ENCODE measurements at places on chromosomes 13 and 19.

- no peak for DNase-seq
These were observed 198.7 kb upstream of the SERP2 start for GRCh38 chr13:44174769-44175425.

DNA sequence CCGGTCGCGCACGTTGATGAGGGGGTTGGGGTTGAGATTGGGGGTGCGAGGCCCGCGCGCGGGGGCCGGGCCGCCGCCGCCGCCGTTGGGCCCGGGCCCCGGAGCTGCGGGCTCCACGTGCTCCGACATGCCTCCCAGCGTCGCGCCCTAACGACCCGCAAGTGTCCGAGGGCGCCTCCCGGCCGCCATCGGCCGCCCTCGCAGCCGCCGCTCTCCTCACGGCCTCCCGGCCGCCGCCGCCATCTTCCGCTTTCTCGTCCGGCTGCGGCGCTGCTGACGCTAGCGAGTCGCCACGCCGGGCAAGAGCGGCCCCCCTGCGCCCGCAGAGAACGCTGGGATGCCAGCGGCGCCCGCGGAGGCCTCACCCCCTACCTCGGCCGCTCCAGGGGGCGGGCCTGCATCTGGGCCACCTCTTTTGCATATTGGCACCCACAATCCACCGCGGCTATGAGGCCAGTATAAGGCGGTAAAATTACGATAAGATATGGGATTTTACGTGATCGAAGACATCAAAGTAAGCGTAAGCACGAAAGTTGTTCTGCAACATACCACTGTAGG is at the start of gene TMEM259:
Gene TMEM259, minus strand, starts transcription at position 256 of the 558 bp plus-strand sequence. Its CDS starts 127 bp downstream, at position 129.
- peak; percentile 86 for DNase-seq

DNA sequence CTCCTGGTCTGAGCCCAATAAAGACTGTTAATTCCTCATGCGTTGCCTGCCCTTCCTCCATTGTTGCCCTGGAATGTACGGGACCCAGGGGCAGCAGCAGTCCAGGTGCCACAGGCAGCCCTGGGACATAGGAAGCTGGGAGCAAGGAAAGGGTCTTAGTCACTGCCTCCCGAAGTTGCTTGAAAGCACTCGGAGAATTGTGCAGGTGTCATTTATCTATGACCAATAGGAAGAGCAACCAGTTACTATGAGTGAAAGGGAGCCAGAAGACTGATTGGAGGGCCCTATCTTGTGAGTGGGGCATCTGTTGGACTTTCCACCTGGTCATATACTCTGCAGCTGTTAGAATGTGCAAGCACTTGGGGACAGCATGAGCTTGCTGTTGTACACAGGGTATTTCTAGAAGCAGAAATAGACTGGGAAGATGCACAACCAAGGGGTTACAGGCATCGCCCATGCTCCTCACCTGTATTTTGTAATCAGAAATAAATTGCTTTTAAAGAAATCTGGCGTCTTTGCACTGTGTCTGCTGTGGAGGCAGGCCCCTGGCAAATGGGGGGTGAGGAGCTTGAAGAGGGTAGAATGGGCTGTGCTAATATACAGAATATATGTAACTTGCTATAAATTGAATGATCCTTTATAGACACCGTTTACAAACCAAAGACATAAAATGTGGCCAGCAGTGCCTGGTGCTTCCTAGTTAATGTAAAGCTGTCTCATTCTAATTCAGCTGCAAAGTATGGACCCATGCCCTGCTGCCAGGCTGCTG is 4.2 kb upstream of the RPS11 start:
- DNase-seq, result no peak

GRCh38 chr13:74450525-74450845 is 316.3 kb upstream of the KLF12 start:
- DNase-seq, result no peak

DNA sequence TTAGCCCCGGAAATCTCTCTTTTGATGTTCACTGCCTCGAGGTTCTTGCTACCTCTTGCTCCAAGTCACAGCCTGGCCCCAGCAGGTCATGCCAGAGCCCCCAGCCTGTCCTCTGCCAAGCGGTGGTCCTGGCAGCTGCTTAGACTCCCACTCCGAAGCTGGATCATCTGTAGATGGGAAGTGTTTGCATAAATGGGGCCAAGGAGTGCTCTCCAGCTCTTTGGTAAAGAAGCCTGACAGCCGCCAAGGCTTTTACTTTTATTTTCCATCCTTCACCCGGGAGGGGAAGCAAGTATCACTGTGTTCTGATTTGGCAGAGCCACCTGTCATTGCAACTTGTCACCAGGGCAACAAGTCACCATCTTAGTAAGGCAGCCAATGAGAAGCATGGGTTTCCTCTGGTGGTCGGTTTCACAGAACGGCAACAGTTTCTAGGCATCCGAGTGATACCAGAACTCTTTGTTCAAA is 10.6 kb upstream of the RETN start:
- no peak for DNase-seq

DNA sequence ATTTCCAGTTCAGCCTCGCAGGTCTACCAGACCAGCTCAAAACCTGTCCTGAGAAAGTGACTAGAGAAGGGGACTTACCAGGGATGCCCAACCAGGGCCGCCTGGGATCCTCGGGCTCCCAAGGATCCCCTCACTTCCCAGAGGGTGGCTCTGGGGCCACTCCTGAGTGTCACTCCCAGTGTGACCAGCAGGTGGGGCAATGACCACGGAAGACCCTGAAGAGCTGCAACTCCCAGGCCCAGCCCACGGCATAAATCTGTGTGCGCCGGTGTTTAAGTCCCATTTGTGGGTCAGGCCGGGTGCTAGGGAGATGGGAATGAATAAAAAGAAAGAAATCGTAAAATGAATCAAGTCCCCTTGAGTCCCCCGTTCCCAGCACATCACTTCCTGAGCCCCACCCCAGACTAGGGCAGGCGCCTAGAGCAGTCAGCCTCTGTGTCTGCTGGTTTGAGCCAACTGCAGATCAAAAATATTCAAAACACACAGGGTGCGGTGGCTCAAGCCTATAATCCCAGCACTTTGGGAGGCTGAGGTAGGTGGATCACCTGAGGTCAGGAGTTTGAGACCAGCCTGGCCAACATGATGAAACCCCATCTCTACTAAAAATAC is 10.7 kb downstream of the PTGIR start:
- peak; percentile 85 for DNase-seq

DNA sequence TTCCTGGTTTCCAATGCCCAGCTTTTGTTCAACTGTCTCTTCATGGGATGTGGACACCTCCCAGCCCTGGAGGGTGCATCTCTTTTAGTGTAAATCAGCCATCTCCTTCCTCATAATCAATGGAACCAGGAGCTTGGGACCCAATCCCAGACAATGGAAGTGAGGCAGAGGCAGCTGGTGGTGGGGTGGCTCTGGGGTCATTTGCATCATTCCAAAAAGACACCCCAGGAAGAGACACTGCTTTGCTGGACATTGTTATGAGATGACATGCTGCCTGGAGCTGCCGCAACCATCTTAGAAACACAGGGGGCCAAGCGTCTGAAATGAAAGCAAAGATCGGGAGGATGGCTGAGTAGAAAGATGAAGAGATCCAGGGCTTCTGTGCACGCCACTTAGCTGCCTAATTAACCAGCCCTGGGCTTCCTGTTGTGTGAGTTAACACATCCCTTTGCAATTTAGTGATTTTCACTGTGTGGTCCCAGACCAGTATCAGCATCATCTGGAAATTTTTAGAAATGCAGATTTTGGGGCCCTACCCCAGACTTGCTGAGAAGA is 36.1 kb downstream of the IRS2 start:
- DNase-seq, result no peak

DNA sequence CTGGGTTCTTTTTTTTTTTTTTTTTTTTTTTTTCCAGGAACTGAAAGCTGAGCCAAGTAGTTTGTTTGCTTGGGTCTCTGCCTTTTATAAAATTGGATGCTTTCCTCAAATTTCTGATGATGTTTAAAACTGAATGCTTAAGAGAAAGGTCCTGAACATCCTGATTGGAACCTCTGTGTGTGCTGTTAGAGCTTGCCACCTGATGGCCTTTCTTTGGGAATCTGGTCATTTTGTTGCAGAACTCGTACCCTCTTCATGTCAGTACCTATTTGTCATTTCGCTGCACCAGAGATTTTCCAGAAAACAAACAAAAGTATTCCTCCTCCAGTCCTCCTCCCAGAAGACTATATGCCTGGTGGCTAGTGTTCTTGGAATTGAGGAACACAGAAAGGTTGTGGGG is 81.2 kb upstream of the KLF12 start:
- no peak for DNase-seq

Data from NCI-H1694 (cell line).